ENCODE measurements at places on chromosomes 4 and X.

DNA sequence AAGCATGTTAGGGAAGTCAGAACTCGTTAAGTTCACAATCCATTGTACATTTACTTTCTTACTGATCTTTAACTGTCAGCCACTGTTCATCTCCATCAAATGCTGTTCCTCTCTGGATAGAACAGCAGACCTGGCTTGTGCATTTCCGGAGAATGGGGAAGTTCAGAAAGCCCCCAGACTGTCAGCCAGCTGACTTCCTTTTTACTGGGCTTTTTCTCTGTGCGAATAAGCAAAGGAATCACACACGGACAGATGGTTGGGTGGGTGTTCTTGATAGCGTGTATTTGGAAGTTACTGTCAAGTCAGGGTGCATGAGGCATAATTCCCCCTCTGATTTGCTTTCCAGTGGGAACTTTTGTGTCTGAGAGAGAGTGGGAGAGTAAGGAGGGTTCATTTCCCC lies 56.8 kb downstream of the TSPAN7 start:
- DNase-seq: no peak

- no peak for DNase-seq
These were observed 150.5 kb downstream of the TBCK start for GRCh38 chr4:106165351-106166010.

GRCh38 chr4:73735231-73735630 lies 5.1 kb upstream of the CXCL8 start:
- no peak for DNase-seq

DNA sequence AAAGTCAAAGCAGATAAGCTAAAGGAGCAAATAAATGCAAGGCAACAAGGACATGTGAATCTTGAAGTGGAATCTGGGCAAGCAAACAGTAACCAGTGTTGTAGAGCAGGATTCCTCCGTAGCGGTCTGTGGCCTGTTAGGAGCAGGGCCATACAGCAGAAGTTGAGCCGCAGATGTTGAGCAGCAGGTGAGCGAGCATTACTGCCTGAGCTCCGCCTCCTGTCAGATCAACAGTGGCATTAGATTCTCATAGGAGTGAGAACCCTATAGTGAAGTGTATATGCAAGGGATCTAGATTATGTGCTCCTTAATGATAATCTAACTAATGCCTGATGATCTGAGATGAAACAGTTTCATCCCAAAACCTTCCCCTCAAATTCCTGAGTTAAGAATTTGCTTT lies 550.7 kb downstream of the ADGRL3 start:
- no peak for DNase-seq

DNA sequence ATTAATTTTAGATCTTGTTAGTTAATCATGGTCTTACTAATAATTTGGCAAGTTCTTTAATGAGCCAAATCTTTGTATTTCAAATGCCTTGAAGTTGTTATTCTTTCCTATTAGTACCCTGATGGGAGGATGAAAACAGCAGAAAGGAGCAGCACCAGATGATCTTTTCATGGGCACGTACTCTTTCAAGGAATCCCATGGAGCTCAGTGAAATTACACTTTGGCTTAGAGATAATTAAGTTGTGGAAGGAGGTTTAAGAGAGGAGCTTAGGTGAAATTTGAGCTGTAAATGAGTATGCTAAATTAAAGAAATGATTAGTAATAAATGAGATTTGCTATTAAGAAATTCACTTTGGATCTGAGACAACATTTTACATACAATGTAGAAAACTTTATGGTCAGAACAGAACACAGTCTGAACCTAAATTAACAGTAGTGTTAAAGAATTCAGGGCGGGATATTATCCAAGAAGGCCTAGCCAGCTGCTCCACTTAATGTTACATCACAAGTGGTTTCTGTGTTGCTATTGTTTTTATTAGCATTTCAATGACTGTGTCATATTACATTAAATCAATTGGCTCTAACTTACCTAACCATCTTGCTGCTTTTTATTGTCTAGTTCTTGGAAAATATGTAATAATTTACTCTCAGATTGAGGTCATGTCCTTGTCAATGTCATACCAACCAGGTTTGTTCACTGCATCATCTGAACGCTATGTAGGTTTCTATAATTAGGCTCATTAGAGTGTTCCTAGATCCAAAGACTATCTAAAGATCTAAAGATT lies 3.9 kb downstream of the MTHFD2L start:
- DNase-seq: no peak

- DNase-seq: no peak
These were observed 85.9 kb downstream of the ASMT start for GRCh38 chrX:1700757-1701156.

GRCh38 chr4:133484287-133484686 lies 335.2 kb downstream of the PCDH10 start:
- no peak for DNase-seq

DNA sequence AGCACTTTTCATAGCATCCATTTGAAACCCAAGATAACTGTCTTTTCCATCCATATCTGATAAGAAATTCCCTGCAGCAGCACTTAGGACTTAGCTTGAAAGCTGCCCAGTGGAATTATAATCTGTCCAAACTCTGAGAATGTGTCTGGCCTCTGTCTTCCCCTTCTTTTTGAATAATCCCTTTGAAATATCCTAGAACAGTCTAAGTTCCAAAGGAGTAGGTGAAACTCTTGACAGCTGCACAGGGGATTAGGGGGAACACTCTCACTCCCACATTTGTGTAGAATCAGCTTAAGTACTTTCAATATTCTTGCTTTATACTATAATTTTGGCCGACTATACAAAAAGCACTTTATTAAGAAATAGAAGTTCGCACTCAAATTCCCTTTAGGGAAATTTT lies 157.7 kb downstream of the PAPSS1 start:
- DNase-seq: no peak

DNA sequence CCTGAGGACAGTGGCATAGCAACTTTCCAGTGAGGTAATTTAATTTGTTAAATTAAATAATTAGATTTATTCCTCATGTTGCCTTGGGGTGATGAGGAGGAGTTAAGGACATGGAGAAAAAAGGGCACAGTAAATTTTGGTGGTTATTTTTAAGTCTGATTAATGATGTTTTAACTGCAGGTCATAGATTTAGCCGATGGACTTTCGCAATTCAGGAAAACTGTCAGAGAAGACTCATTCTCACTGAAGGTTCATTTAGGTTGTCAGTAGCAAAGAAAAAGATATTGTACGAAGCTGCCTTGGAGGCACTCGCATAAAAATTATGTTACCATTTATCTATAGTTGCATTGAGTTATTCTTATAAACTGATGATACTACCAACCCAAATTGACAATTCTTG lies 164.2 kb upstream of the PITX2 start:
- no peak for DNase-seq

DNA sequence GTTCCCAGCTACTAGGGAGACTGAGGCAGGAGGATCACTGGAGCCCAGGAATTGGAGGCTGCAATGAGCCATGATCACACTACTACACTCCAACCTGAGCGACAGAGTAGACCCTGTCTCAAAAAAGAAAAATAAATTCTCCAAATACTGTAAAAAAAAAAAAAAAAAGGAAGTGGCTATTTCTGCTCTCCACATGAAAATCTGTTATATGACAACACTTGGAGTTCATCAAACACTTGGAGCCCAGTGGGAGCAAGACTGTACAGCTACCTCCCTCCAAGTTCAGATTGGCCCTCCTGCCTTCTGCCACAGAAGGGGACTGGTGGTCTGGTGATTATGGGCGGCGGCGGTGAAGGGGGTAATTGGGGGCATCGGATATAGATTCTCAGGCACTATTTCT lies 9.0 kb upstream of the CLDN34 start:
- no peak for DNase-seq

- no peak for DNase-seq
These were observed 98.7 kb downstream of the CPZ start for GRCh38 chr4:8691151-8691775.

GRCh38 chr4:139815778-139816601 lies 150.4 kb downstream of the MGST2 start:
- no peak for DNase-seq

DNA sequence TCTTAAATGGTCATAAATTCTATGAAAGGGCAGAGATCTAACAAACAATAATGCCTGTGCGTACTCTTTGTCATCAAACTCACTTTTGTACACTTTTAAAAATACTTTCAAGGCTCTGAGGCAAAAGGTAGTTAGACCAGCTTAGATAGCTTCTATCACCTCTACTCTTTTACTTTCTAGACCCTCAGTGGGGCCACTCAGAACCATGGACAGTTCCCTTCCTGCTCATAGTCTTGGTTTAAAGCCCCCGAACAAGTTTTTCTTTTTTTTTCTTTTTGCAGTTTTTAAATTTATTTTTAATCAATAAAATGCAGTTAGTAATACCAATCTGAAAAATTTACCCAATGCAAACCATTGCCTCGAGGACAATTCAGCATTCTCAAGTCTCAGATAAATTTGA lies 460.5 kb upstream of the CNKSR2 start:
- no peak for DNase-seq

GRCh38 chrX:134743091-134743490 lies 84.8 kb upstream of the PLAC1 start:
- DNase-seq: no peak

DNA sequence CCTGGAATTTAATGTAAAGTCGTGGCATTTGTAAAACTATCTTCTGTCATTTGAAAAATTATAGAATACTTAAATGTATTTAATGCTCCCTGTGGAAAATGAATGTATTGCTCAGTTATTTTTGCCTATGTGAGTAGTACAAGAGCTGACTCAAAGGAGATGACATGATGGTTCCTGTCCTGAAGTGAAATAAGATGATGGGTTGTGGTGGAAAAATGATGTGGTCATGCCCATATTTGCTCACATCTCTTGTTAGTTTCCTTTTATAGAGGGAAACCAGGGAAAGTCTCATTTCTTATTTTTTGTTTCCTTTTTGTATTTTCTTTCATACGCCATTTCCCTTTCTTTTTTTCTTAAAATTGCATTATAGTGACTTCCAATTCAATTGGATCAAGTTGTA lies 23.7 kb downstream of the PLS3 start:
- DNase-seq: no peak

DNA sequence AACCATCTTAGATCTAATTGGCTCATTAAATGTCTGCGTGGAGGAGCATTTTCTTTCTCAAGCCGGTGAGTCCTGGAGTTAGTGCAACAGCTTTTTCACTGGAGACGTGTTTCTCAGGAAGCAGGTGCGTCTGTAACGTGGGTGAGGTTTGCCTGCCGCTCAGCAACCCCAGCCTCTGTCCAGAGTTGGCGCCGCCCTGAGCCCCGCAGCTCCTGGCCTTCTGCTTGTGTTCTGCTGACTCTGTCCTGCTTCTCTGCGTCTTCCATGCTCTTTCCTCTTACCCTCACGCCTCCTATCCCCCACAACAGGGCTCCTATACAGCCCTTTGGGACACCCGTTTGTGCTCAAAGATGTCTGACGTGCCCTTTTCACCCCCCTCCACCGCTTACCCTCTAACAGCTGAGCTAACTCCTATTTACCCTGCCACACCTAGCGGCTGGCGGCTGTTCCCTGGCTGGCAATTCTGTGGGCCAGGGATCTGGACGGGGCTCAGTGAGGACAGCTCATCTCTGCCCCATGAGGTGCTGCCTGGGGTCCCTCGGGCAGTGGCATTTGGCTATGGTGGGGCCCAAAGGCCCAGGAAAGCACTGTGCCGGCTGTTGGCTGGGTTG lies 18.8 kb downstream of the DOK7 start:
- no peak for DNase-seq

DNA sequence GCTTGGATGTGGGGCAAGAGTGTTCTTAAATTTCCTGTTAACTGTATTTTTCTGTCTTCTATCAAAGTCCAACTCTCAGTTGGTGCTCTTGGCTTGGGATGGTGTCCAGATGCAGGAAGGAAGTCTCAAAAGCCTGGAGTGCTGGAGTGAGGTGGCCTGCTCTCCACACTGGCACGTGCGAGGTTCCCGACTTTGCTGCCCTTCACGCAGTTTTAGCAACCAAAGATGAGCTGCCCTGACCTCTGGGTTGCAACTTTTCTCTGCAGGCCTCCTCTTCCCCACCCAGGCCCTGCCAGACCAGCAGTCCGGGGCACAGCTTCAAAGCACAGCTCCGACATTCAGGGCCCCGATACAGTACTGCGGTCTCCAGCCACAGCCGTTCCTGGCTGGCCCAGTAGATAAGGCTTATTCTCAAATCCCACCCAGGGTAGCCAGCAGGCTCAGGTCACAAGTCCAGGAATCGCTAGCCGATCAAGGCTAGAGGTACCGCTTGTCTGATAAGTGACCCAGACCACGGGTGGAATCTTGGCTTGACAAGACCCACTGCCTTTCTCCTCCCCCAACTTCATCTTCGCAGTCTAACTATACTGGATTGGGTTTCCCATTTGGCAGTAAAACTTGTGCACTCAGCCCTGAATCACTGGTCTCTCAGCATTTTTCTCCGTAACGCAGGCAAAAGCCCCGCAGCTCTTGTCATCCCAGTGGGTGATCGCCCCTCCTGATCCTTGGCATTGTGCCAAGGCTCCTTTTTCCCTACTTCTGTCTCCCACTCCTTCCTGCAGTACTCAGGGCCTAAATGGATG lies 21.8 kb upstream of the JADE1 start:
- no peak for DNase-seq

GRCh38 chr4:171031338-171031737 lies 781.9 kb upstream of the GALNTL6 start:
- DNase-seq: no peak

All from CD4-positive, alpha-beta T cell treated with Interleukin-15 for 4 hours (primary cell).